ENCODE measurements at places on chromosomes 3 and 15. TPM values are rescaled to one million over a fixed set of nuclear protein-coding genes. Genes with fewer than 3 reads are reported as not detected.

- H3K4me1 ChIP-seq, result peaks cover 8% of the 10 kb centered on the region
- H3K4me3 ChIP-seq, result no peak overlapping the region
- no peak for DNase-seq
- no peak overlapping the region for H3K27ac ChIP-seq
- peaks cover 3% of the 10 kb centered on the region for H3K36me3 ChIP-seq
Measured at GRCh38 chr3:171428892-171429291, 31.3 kb downstream of the TNIK start.

DNA sequence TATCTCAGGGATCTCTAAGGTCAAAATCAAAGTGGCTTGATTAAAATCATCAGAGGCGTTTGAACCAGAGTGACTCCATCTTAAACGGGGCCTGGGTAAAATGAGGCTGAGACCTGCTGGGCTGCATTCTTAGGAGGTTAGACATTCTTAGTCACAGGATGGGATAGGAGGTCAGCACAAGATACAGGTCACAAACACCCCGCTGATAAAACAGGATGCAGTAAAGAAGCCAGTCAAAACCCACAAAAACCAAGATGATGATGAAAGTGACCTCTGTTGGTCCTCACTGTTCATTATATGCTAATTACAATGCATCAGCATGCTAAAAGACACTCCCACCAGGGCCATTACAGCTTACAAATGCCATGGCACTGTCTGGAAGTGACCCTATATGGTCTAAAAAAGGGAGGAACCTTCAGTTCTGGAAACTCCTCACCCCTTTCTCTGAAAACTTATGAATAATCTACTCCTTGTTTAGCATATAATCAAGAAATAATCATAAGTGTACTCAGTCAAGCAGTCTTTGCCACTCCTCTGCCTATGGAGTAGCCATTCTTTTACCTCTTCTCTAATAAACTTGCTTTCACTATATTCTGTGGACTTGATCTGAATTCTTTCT is 143.3 kb upstream of the SLCO3A1 start:
- H3K4me3 ChIP-seq, result no peak overlapping the region
- H3K4me1 ChIP-seq, result no peaks in the 10 kb centered on the region
- no peaks in the 10 kb centered on the region for H3K36me3 ChIP-seq
- H3K27ac ChIP-seq, result no peak overlapping the region
- no peaks in the 10 kb centered on the region for H3K27me3 ChIP-seq

DNA sequence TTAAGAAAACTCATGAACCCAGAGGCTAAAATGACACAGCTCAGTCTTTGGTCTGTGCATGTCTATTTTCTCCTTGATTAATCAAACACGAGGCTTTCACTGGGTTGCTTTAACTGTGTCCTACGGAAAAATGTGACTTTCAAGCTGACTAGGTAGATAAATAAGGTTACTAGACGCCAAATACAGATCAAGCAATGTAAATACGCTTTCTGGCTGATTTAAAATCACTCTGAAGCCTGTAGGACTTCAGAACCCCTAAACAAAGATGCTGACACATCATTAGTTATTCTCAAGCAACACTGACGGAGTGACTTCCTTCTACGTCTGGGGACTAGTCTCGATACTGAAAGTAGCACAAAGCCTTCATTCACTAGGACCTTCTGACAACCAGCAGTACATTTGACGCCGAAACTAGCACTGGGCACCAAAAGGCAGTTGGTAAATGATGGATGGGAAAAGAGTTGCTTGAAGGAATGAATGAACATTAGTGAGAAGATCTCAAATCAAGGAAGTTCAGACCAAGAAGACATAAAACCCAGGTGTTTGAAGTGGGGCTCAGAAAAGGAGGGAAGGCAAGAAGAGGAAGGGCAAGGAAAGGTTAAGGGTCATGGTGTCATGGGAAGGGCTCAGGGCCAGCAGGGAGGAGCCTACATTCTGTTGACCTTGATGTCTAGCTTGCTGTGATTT is 67.1 kb upstream of the CDV3 start:
- no peaks in the 10 kb centered on the region for H3K27me3 ChIP-seq
- H3K36me3 ChIP-seq, result no peaks in the 10 kb centered on the region
- no peak overlapping the region for H3K4me3 ChIP-seq
- no peak for DNase-seq

Gene B3GALNT1
- total RNA-seq, result 6.6 TPM

DNA sequence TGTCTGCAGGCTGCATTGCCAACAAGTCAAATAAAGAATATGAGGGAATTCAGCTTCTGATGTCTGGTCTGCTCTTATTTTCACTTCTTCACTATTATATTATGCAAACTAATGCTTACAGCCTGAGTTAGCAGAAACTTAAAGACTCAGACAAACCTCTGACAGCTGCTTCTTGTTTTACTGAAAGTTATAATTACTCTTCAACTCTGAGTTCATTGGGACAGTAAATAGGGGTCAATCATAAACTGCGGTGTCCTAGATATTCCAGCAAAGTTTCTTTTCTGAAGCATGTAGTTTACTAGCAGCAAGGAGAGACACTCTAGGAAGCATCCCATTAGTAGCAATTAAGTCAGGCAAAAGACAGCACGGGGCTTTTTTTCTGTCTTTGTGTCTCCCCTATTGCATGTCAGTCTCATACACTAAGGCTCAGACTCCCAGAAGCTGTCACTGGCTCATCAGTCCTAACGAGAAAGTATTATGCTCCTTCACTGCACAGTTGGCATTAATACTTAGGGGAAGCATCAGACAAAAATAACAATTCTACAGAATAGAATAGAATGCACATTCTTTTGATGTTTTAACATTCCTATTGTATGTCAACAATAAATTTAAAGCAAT is 1060.8 kb downstream of the ROBO1 start:
- no peak for DNase-seq
- H3K27ac ChIP-seq, result no peak overlapping the region
- H3K4me3 ChIP-seq, result no peak overlapping the region
- peaks cover 6% of the 10 kb centered on the region for H3K36me3 ChIP-seq
- H3K27me3 ChIP-seq, result peaks cover 5% of the 10 kb centered on the region

GRCh38 chr15:71654042-71654719 is 156.2 kb upstream of the NR2E3 start:
- H3K27me3 ChIP-seq, result no peaks in the 10 kb centered on the region
- H3K27ac ChIP-seq, result no peak overlapping the region
- DNase-seq, result no peak
- no peaks in the 10 kb centered on the region for H3K36me3 ChIP-seq

DNA sequence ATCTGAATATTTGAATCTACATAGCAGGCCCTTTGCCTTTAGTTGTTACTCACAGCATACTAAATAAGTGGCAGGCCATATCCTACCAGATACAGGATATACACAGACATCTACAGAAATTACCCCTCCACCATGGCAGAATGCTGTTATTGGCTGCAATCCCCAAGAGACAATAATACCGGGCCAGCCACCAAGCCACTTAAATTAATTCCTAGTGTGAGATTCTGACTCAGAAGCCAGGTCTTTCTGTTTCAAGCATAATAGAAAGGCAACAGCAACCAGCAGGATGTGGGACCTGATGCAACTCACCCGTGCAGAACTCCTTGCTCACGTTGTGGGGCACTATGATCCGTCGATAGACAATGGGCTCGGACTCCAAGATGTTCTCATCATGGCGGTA is 39.8 kb downstream of the CLK3 start:
- no peak for DNase-seq
- peaks cover 5% of the 10 kb centered on the region for H3K27me3 ChIP-seq
- H3K27ac ChIP-seq, result no peak overlapping the region
- peaks cover 43% of the 10 kb centered on the region for H3K4me1 ChIP-seq
- peaks cover 12% of the 10 kb centered on the region for H3K36me3 ChIP-seq

DNA sequence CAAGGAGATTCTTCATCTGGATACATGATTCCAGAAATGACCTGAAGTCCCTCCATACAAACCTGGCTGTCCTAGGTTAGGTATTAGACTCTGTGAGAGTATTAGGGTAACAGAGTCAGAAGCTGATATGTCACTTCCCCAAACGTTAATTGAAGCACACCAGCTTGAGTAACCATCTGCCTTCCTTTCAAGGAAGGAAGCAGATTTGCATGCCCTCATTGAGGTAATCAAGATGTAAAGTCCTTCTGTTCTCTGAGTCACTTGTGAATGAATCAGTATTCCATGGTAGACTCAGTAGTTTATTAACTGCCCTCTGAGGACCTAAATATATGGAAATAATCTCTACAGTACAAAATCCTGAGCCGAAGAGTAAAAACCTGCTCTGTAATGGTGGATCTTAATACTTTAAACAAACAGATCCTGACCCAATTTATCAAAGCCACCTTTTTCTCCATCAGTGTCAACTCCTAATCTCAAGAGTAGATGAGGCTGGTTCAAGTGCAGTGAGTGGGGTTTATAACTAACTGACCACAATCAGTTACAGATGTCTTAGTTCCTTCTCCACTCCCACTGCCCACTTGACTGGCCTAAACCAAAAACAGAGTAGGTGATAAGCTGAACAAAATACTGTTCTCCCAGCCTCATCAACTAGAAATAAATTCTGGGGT is 246.2 kb upstream of the CHRM5 start:
- DNase-seq, result no peak
- H3K4me3 ChIP-seq, result no peak overlapping the region

- no peaks in the 10 kb centered on the region for H3K27me3 ChIP-seq
- no peak overlapping the region for H3K27ac ChIP-seq
- no peak for DNase-seq
- no peaks in the 10 kb centered on the region for H3K4me1 ChIP-seq
Measured at GRCh38 chr3:166304584-166304983, 467.4 kb upstream of the BCHE start.

DNA sequence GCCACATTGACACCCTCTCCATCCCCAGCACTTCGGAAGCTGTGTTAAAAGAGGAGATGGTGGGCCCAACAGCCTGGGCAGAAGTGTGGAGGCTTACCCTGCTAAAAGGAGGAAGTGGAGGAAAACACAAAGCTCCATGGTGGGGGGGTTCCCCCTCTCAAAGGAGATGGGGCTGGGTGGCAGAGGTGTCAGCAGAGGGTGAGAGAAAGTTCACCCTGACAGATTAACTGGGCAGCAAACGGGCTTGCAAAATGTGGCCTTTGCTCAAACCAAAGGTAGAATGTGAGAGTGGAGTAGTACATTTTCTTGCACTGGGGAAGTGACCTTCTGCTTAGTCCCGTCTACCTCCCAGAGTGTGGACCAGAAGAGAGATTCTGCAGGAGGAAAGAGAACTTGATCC is 44.7 kb downstream of the MYO1E start:
- no peak for DNase-seq
- H3K4me1 ChIP-seq, result no peaks in the 10 kb centered on the region
- H3K4me3 ChIP-seq, result no peak overlapping the region
- H3K27me3 ChIP-seq, result peaks cover 3% of the 10 kb centered on the region
- H3K27ac ChIP-seq, result no peak overlapping the region

DNA sequence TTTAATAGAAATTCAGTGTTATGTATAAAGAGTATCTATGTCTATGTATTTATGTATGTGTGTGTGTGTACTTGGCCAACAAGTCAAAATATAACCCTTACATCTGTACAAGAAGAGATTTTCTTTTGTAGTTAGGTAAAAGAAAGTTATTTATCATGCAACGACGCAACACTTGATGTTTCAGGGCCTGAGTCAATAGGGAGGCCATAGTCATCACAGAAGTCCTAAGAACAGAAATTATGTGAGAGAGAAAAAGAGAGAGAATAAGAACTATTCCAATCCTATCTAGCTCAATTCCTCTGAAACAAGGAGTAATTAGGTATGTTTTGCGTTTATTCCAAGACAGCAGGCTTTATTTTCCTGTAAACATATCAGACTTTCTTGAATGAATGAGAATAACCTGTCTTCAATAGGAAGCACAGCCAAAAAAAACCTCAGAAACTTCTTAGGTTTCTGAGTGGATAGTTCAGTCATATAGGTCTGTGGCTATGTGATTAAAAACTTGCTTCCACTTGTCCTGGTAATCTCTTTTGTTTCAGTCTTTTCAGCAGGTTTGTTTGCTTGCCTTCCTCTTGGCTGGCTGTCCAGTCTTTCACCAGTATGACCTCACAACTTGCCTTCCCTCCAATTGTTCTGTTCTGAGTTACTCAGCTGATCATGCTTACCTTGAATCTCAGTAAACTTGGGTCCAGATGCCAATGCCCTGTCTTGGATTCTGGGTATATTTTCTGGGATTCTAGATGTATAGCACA is 382.4 kb upstream of the GBE1 start:
- H3K27ac ChIP-seq, result no peak overlapping the region
- no peak for DNase-seq
- no peaks in the 10 kb centered on the region for H3K27me3 ChIP-seq
- H3K36me3 ChIP-seq, result no peaks in the 10 kb centered on the region
- H3K4me3 ChIP-seq, result no peak overlapping the region

DNA sequence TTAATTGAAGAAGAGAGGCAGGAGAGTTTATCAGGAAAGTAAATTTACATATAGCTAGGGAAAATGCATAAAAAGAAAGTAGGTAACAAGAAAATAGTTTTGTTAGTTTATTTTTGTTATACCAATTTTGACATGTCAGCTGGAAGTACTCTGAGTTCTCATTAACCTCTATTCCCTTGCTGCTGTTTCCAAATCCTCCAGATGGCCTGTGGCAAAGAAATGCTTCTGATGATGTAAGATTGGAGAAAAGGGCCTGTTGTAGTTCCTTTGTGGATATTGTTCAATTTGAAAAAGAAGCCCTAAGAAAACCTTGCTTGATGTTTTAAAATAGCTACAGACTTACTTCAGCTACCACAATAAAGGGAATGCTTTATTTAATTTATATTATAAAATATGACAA is 192.9 kb upstream of the SLITRK3 start:
- H3K4me3 ChIP-seq, result no peak overlapping the region
- no peaks in the 10 kb centered on the region for H3K4me1 ChIP-seq
- H3K36me3 ChIP-seq, result no peaks in the 10 kb centered on the region
- H3K27ac ChIP-seq, result no peak overlapping the region

Gene KIF9
- total RNA-seq, result 12.1 TPM

GRCh38 chr3:85081191-85081906 is 122.6 kb downstream of the CADM2 start:
- H3K27ac ChIP-seq, result no peak overlapping the region
- H3K36me3 ChIP-seq, result no peaks in the 10 kb centered on the region
- no peak overlapping the region for H3K4me3 ChIP-seq

DNA sequence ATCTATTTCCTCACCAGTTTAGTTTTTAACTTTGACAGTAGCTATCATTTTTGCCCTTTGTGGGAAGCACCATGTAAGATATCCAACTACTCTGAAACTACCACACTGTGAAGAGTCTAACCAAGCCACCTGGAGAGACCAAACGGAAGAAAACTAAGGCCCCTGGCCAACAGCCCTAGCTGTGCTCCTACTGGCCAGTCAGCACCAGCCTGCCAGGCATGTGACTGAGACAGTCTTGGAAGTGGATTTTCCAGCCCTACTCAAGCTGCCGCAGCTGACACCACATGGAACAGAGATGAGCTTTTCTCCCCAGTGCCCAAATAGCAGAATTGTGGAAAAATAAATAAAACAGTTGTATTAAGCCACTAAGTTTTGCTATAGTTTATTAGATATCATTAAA is 2.9 kb upstream of the TBC1D5 start:
- no peak for DNase-seq
- H3K4me1 ChIP-seq, result peaks cover 17% of the 10 kb centered on the region
- H3K4me3 ChIP-seq, result no peak overlapping the region
- peaks cover 5% of the 10 kb centered on the region for H3K36me3 ChIP-seq
- H3K27ac ChIP-seq, result no peak overlapping the region

DNA sequence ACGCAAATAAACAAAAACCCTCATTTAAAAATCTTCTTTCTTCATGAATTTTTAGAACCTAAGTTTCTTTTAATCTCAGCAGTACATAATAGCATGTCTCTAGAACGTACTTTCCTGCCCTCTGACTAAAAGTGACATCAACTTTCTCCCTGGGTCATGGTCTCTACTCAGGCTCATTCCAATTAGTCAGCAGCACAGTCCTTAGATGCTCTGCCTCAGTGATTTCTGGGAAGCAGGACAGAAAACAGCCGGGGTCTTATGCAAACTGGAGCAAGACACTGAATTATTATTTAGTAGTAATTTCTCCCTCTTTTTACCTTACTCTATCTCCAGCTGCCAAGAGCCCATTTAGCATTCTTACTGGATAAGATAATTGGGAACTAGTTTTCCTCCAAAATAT is 365.2 kb downstream of the TUSC7 start:
- no peak overlapping the region for H3K27ac ChIP-seq
- H3K4me3 ChIP-seq, result no peak overlapping the region
- no peak for DNase-seq
- no peaks in the 10 kb centered on the region for H3K27me3 ChIP-seq

All from endothelial cell (in vitro differentiated cells).